T47D (cell line): ENCODE measurements at places on chromosomes 13 and 19.

- no peak for DNase-seq
Measured at GRCh38 chr19:54209058-54209810, 8.6 kb downstream of the RPS9 start.

DNA sequence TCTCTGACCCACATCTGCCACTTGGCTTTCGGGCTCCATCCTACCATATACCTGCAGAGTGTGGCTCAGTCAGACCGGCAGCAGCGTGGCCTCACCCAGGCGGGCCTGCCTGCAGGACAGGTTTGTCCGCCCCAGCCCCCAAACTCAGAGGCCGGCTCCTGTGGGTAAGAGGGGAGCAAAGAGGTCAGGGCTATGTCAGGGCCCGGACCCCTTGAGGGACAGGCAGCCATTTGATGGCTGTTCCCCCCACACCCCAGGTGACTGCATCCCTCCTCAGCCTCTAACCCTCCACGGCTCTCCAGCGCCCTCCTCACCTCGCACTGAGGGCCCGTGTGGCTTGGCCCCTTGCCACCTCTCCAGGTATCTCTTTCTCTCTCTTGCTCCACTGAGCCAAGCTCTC lies 12.3 kb upstream of the ZBTB32 start:
- peak; percentile 56 for DNase-seq

GRCh38 chr13:34857558-34858325 lies 84.3 kb upstream of the NBEA start:
- no peak for DNase-seq

GRCh38 chr19:3827306-3827705 lies 41.1 kb upstream of the MATK start:
- no peak for DNase-seq

GRCh38 chr13:101695870-101696516 lies 243.5 kb downstream of the ITGBL1 start:
- DNase-seq = no peak

GRCh38 chr19:5697022-5697889 lies 7.2 kb downstream of the RPL36 start:
- no peak for DNase-seq

DNA sequence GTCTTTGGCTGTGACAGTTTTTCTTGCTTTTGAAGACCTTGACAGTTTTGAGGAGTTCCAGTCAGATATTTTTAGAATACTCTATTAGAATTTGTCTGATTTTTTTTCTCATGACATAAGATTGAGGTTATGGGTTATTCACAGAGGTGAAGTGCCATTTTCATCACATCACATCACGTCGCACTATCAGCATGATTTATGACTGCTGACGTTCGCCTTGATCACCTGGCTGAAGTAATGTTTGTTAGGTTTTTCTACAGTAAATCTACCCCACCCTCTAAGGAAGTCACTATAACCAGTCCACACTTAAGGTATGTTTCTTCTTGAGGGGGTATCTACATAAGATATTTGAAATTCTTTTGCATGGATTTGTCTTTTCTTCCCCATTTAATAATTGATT lies 169.7 kb downstream of the NDFIP2 start:
- no peak for DNase-seq

- no peak for DNase-seq
Measured at GRCh38 chr13:76000131-76000530, 364.0 kb downstream of the LMO7 start.

GRCh38 chr19:53595510-53595867 lies 36.3 kb upstream of the DPRX start:
- DNase-seq = no peak

- DNase-seq = no peak
Measured at GRCh38 chr13:106503272-106503671, 32.2 kb downstream of the EFNB2 start.

GRCh38 chr13:106709522-106709921 lies 141.6 kb upstream of the ARGLU1 start:
- no peak for DNase-seq

- DNase-seq = no peak
Measured at GRCh38 chr13:23348262-23349127, 85.0 kb downstream of the SACS start.

DNA sequence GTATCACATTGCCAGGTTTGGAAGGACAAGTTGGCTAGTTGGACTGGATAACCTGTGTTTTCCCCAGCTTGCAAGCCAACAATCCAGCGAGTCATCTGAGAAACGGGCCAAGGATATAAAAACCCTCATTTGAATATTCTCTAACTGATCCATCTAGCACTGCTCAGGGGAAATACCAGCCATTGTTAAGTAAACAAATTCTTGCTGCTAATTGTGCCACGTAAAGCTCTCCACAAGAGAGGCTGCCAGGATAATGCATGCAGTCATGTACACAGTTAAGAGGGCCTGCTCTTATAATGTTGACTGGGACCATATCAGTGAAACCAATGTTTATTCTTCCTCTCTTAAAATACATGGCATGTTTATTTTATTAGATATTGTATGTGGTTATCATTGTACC lies 663.2 kb upstream of the SGCG start:
- DNase-seq = no peak

- DNase-seq = no peak
Measured at GRCh38 chr19:2199861-2200623, 36.1 kb downstream of the PLEKHJ1 start.

DNA sequence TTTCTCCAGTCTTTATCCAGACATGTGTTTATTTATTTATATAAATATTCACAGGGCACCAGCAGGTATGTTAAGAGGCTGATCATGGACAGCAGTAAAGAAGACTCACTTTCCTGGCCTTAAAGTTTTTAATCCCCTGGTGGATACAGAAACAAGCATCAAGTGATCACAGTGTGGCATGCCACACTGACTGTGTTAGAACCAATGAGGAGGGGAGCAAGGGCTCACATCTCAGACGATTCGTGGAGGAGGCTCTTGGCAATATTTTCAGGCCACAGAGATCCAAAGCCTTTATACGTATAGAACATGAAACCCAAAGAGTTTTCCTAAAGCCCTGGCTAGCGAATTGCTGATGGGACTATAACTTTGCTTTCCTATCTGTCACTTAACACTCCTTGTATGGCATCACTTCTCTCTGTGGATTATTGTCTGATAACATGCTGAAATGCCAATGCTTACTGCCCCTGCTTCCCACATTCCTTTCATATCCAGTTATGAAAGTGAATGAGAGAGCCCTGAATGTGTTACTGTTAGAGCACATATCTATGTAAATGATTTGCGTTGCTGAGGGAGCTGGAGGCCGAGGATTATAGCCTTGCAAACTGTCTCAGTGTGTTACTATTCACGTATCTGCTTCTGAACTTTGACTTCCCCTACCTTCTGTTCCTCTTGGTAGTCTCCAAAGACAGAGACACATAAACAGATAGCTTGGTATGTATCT lies 37.6 kb downstream of the POLR1D start:
- no peak for DNase-seq

DNA sequence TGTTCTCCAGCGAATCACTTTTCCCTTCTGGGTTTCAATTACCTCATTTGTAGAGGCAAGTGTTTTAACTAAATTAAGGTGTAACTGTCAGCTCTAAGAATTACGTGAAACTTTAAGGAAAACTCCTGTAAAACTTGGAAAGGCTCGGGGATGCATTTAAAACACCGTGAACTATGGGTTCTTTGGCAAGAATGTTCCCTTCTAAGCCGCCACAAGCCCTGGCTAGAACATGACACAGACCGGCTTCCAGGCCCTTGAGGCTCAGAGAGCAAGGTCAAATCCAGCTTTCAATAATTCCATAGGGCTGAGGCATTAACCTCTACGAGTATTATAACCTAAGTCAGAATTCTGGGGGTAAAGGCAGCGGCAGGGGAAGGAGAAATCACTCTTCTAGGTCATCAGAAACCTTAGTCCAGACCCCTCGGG lies 685 bp downstream of the VWA8 start:
- peak; percentile 5 for DNase-seq

GRCh38 chr13:50326811-50327210 lies 311.6 kb downstream of the KCNRG start:
- no peak for DNase-seq

DNA sequence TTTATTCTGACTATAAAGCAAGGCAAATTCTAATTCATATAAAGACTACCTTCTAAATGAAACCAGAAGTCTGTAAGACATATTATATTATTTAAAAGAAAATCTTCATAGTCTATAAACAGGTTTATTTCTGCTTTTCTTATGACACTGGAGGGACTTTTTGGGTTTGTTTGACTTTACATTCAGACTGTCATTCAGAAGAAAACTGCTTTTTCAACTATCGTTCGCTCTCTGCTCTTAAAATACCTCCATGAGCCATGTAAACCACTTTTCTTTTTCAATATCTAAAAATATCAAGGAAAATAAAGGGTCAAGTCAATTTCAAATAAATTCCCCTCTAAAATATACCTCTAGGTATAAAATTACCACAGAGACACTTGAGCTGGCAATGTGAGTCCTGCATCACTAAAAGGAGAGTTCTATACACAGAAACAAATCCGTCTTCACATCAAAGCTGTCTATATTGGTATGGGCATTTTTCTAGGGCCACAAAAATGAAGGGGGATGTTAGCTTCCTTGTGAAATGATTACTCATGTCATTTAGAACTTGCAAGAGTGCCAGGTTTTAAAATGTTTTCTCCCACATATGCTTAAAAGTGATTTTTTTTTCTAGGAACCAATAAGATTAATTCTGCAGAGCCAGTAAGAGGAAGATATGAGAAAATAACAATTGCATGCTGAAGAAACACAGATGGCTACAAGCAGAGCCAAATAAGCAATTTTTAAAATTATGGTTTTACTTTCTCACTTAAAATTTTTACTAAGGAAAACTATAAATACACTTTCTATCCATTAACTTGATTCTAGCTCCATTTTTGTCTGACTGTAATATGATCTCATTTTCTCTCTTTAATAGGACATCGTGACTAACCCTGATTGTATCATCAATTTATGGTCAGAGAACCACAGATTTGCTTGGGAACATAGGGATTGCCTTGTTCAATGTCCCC lies 181.8 kb downstream of the TBC1D4 start:
- no peak for DNase-seq

DNA sequence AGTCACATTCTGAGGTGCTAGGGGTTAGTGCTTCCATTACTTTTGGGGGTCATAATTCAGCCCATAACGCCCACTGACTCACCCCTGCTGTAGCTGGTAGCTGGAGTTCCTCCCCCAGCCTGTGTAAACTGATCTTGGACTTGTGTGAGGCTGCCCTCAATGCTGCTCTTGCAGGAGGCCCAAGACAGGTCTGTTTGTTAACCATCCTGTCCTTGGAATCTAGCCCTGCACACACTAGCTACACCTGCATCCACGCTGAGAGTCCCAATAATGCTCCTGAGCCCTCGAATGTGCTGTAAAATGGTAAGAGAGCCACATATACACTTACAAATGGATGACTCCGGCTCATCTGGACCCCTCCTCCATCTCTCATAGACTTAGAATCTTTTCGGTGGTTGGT lies 9.6 kb downstream of the LRCH1 start:
- no peak for DNase-seq

- DNase-seq = peak; percentile 93
Measured at GRCh38 chr19:19404879-19405860, at the start of gene GATAD2A. GATAD2A (plus strand) TSS chr19:19405675; CDS start chr19:19465346, 59,671 bp downstream.

DNA sequence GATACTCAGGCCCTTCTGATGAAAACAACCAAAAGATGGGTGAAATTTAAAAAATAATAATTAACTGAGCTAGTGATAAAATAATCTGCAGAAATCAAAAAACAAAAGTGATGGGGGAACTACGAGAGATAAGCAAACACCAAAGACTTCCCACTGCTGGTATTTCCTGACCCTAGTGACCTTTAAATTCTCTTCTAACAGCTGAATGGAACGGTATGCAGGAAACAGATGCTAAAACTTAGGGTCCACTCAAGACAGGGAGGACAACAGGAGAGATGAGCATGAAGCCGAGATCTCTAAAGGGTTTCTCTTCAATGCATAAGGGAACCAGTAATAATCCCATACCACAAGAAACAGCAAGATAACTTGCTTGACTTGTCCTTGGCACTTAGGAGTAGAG lies 50.8 kb downstream of the USP12 start:
- DNase-seq = no peak
